KG1 (cell line): ENCODE measurements at places on chromosomes 4 and X.

GRCh38 chrX:15781961-15782699 lies 8.2 kb upstream of the ZRSR2 start:
- DNase-seq = no peak

DNA sequence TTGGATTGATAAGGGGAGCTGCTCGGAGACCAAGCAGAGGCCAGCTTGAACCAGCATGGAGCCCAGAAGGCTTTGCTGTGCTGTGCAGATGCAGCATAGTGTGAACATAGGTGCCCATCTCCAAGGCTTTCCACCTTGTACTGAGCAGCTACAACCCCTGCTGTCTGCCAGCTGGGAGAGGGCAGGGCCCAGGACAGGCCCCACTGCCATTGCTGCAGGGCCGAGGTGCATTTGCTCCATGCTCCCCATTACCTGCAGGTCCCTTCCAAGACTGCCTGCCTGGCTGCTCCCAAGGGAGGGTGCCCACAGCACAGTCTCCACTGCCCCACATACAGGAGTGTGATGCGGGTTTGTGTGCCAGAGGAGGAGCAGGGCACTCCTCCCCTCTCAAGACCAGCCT lies 1016.0 kb upstream of the INTU start:
- no peak for DNase-seq

DNA sequence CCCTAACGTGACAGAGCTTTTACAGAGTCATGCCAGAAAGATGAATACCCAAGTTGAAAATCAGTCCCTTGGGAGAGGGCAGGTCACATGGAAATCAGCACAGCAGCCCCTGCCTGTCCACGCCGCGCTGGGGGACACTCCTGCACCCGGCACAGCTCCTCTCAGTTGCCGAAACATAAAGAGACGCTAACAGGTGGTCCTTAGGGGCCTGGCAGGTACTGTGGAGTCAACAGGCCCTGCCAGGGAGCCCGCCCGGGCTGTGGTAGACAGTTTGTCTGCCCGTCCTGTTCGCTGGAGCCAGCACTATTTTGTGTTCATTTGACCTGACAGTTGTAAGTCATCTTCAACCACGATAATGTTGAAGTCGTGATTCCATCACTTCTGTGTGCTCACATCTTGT lies 30.5 kb downstream of the NELFA start:
- DNase-seq = no peak

DNA sequence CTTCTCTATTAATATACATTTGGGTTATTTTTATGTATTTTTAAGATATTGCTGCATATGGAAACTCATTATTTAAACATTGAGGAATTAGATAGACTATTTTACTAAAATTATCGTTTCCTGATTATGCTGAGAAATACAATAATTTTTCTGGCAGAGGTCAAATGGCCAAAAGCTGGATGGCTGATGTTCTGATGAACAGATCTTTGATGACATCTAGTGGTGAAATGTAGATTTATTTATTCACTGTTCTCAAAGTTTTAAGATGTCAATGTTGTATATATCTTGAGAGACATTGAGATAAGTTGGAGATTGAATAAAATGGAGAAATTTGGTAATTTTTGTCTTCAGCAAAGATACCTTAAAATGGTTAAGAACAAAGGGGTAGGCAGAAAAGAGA lies 96.2 kb downstream of the UGT8 start:
- DNase-seq = no peak

DNA sequence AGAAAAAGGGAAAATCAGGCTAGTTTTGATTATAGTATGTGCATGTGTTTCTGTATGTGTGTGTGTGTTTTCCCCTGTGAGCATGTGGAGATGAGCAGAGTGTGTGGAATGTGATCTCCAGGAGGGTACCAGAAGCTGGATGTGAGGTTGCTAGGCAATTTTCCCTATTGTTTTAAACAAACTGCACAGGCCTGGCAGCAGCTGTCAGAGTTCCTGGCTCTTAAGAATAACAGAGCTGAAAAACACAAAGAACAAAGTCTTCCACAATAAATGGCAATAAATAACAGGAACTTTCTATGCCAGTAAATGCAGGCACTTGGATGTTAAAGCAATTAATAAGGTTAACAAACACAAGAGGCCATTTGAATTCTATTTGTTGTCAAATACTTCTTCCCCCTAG lies 344.6 kb upstream of the CTSO start:
- no peak for DNase-seq

- no peak for DNase-seq
These were observed 55.0 kb downstream of the PHEX start for GRCh38 chrX:22087011-22087557.

- no peak for DNase-seq
These were observed 63.1 kb downstream of the RELL1 start for GRCh38 chr4:37623125-37623524.

- DNase-seq = no peak
These were observed 1.8 kb downstream of the TMEM35A start for GRCh38 chrX:101080326-101081124.

DNA sequence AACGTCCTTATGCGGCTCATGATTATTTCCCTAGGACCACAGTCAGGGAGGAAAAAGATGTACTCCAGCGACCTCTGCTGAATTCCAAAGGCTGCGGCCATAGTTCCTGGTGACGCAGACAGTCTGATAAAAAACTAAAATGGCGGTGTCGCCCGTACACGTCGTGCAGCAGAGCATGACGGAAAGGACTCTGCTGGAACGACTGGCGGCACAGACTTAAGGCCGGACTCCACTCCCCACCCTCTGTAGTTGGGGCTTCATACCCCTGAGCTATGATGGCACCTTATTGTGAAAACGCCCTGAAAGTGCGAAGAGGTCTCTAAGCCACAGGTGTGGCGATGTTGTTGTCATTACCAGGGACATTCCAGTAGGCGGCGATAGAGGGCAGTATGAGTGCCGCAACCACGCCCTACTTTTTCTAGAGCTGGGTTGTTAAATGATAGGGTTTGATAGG lies 90.0 kb upstream of the EDA2R start:
- DNase-seq = peak; percentile 11

- DNase-seq = no peak
These were observed 40.8 kb upstream of the QRFPR start for GRCh38 chr4:121421594-121421993.

DNA sequence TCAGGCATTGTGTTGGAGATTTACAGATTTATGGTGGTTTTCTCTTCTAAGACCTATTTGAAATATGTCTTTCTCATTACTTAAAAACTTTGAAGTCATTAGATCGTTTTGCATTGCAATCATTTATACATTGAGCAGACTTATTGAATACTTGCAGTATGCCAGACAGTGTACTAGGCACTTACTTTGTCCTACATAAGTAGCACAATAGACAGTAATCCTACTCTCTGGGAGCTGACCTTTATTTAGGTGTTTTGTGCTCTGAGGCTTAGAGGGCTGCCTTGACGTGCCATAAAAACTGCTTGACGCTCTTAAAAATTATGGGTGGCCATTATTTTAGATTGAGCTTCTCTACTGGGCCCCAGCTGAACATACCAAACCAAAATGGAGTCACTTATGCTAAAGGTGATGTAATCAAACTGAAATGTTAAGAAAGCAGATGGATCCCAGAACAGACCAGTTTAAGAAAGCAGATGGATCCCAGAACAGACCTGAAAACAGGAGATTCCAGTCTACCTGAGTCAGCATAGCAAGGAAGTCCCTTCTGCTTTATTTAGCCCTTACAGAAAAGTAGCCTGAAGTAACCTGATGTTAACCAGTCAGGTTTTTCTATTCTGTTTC lies 42.4 kb downstream of the PTTG2 start:
- DNase-seq = no peak
